Activated CD4-positive, alpha-beta T cell treated with anti-CD3 and anti-CD28 coated beads for 48 hours (primary cell): ENCODE measurements at places on chromosomes 16 and 17.

- no peak for DNase-seq
These were observed 435.3 kb downstream of the HAPSTR1 start for GRCh38 chr16:9526791-9527190.

- no peak for DNase-seq
These were observed 20.9 kb downstream of the RPTOR start for GRCh38 chr17:80565343-80566053.

DNA sequence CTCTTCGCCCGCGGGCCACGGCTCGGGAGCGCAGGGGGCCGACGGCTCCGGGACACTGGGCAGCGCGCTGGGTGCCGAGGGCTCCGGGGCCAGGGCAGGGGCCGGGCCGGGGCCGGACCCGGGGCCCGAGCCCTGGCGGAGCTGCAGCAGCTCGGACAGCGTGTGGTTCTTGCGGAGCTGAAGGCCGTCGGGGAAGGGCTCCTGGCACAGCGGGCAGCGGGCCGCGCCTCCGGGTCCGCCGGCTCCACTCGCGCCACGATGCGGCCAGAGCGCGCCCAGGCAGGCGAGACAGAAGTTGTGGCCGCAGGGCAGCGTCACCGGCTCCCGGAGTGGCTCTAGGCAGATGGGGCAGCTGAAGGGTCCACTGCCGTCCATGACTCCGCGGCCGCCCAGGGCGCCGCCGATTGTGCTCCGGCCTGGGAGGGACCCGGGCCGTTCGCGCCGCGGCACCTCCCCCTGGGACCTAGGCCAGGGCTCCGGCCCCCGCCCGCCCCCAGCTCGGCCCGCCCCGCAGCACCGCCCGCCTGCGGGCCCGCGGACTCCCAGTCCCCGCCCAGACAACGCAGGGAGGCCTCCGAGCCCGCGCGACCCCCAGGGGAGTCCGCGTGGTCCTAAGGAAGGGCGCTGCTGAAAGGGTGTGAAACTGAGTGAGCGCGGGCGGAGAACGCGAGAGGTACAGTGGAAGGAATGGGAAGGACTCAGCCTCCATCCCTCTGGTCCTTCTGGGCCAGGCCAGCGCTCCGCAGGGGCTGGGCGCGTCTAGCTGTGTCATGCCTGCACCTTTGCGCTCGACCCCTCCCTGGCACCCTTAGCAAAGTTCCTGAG lies at the start of gene TRIM47:
Gene TRIM47 (minus strand): TSS at position 408 of the 825 bp plus-strand sequence. CDS start 33 bp downstream, at position 375.
- peak; percentile 47 for DNase-seq

DNA sequence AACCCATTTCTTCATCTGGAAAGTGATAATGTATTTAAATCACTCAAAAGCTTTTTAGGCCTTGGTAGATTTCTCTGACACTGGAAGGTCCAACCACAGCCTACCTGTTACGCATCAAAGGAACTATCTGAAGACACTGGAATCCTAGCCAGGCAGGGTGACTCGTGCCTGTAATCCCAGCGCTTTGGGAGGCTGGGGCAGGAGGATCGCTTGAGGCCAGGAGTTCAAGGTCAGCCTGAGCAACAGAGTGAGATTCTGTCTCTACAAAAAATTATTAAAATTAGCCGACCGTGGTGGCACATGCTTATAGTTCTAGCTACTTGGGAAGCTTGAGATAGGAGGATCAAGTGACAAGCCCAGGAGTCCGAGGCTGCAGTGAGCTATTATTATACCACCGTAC lies 18.4 kb upstream of the G6PC1 start:
- no peak for DNase-seq

DNA sequence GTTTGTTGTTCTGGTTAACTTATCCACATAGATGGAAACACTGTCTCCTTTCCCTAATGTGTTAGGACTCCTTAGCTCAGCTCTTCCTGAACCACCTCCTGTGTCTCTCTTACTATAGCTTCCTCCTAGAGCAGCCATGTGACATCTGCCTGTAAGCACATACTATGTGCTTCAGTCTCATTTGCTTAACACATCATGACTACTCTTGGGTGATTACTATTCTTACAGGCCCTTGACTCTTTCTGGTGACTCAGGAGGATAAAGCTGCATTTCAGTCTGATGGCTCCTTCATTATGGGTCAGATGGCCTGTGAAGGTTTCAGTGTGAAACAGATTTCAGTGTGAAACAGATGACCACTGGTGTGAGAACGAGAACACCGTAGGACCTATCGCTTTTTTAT lies 320 bp upstream of the KRTAP4-2 start:
- DNase-seq: no peak

DNA sequence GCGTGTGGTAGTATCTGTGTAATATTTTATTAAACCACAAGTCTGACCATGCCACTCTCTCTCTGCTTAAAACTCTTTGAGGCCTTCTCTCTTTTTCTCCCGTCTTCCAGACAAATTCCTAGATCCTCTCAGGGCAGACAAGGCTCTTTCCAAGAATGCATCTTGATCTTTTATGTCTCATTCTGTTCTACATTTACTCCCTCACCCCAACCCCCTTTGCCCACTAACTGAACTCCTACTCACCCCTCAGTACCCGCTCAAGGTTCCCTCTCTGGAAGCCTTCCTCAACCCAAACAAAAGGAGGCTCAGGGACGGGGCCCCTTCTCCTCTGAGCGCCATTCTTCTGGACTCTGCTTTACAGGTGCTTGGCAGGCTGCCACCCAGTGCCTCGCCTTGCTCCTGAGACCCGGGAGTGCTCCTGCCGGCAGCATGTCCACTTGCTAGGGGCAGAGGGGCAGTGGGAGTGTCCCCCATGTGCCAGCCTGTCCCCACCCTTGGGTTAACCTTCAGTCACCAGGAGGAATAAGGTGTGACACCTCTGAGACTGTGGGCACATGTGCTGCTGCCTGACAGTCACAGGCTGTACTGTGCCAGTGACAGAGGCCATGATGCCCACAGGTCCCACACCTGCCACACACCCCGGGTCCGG lies 9.2 kb downstream of the SLC13A2 start:
- no peak for DNase-seq

DNA sequence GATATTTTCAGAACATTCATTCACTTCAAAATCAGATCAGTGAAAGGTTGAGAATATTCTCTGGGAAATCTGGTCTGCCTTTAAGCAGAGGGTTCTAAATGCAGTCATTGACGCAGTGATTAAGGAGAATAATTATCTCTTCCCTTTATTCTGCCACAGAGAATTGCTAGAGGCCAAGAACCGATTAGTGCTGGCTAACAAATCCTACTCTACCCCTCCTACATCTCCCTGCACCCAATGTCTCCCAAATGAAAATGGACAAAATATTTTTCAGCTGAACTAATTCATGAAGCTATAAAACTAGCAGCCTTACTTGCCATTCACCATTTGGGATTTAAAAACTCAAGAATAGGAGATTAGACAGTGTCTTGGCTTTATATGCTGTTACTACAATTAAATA lies 185.5 kb upstream of the SOX9 start:
- no peak for DNase-seq

GRCh38 chr16:56199164-56199563 lies 7.9 kb downstream of the GNAO1 start:
- peak; percentile 42 for DNase-seq

DNA sequence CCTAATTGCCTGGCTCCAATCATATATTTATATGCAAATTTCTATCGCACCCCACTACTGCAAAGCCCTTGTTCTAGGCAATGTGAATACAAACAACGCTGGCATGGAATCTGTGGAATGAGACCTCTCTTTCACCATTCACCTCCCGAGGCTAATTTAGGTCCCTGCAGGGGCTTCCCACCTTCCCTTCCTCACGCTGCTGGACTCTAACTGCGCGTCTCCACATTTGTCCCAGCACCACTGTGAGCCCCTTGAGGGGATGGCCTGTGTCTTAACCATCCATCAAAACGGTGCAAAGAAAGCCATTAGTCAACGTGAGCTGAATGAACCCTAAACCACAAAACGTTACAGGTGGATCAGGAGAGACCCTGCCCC lies 1.6 kb downstream of the TMEM114 start:
- no peak for DNase-seq

DNA sequence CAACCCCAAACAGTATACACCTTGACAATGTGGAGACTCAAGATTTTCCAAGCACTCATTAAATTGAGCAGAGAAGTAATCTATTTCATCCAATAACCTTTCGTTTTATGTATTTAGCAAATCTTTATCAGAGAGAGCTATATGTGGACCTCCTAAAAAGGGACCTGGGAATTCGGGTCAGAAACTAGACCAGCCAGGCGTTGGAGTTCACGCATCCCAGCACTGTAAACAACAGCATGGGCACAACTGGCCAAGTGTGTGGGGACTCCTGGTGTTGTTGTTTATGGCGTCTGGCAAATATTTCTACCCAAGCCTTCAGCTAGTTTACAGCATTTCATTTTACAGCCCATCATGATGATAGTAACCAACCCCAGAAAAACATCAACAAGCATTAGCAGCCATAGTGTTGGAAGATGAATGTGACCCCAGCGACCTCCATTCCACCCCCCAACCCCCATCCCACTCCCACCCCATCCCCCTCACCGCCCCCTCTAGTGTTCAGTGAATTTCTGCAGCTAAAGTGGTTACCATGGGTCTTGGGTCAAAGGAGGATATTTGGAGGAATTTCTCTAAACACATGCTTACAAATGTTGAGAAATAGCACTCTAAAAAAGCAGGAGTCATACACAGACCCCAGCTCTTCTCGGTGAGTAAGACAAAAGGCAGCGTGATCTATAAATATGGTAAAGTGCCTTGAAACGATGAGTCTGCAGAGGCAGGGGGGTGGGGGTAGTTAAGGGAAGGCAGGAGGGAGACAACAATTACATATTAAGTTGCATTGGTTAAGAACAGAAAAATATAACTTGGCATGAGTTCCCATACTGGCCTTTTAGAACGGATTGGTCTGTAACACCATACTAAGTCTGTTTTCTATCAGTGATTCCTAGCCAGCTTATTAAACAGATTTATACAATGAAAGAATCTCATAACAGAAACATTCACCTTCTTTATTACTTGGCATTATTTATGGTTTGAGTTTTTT lies 91.4 kb upstream of the TBX2 start:
- no peak for DNase-seq

GRCh38 chr17:77280304-77281121 lies 139.7 kb downstream of the SEC14L1 start:
- peak; percentile 26 for DNase-seq

- no peak for DNase-seq
These were observed 50.5 kb upstream of the ZNF469 start for GRCh38 chr16:88331989-88332920.

- DNase-seq: no peak
These were observed 1.5 kb downstream of the MRPL10 start for GRCh38 chr17:47829870-47830269.

GRCh38 chr16:11640987-11641817 lies 27.1 kb upstream of the SNN start:
- DNase-seq: no peak

- no peak for DNase-seq
These were observed 22.4 kb downstream of the ALDH3A2 start for GRCh38 chr17:19670908-19671307.

GRCh38 chr17:66746736-66747135 lies 88.2 kb upstream of the CACNG5 start:
- no peak for DNase-seq

- no peak for DNase-seq
These were observed 11.8 kb upstream of the PHF12 start for GRCh38 chr17:28963055-28963611.

GRCh38 chr17:34406226-34406625 lies 43.2 kb upstream of the CCL1 start:
- no peak for DNase-seq

DNA sequence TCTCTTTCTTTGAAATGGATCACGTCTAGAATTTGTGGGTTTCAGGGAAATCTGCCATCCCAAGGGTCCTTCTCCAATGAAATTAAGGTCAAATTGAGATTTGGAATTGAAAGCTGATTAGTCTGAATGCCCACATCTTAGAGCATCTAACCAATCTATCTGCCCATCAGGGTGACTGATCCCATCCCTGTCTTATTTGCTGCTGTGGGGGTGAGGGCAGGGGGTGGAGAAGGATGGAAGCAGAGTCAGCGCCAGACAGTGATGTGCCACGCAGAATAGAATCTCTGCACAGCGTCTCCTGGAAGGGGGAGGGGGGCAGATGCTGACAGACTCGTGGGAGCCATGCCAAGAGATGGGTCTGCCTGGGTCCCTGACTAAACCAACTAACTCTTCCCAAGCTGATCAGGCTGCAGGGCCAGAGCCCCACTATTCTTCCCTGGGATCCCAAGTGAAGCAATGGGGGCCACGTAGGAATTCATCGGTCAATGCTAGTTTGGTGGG lies 32.1 kb downstream of the CDK5RAP3 start:
- no peak for DNase-seq

- DNase-seq: no peak
These were observed 12.9 kb downstream of the ERN2 start for GRCh38 chr16:23700093-23700492.
